ENCODE measurements at places on chromosomes 6 and 20.

- no peak for DNase-seq
Measured at GRCh38 chr6:107820338-107821261, 3.5 kb downstream of the SCML4 start.

- no peak for DNase-seq
Measured at GRCh38 chr6:100350139-100350538, 114.6 kb downstream of the SIM1 start.

- no peak for DNase-seq
Measured at GRCh38 chr6:133740218-133740617, 148.7 kb upstream of the TCF21 start.

- DNase-seq = no peak
Measured at GRCh38 chr6:130965656-130966055, 97.4 kb downstream of the EPB41L2 start.

DNA sequence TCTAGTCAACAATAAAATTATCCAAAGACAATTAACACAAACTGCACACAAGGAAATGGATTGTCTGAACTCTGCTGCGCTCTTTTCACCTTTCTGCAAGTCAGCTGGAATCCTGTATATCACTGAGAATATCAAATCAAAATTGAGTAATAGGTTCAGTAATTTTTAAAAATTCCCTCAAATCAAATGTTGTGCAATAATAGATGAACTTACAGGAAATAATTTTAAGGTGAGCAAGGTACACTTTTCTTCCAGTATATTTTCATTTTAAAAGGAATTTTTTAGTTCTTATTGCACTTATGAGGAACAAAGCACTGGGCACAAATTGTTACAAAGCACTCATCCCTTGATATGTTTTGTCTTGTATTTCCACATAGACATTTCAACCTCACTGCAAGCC, 1.2 kb downstream of the SAYSD1 start:
- DNase-seq = no peak

DNA sequence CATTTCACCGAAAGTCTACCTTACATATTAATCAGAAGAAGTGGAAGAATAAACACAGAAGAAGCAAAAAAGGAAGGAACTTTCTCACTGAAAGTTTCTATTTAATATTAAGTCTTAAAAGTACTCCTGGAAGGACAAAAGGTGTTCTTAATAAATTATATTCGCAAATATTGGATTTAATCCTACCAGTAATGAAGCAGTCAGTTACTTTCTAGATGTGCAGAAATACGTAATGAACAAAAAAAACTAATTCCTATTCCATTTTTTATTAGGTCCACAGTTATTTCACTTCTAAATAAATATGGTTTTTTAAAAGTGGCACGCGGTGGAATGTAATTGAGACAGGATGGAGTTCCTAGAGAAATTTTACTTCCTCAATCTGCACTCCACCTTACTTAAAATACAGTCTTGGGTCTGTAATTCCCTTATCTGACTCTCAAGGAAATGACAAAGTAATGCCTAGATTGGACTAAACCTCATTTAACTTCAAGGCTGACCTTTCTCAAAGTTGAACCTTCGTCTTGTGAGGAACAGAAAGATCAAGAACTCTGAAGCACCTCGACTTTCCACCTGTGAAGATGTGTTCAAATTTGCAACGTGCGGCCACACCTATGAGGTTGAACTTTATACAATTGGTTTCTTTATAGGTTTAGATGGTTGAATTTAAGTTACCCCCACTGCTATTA, 1.1 kb upstream of the TRAM2 start:
- no peak for DNase-seq

Data from H54 (cell line).